Hepatocyte (in vitro differentiated cells): ENCODE measurements at places on chromosomes 6 and 20. TPM values are rescaled to one million over a fixed set of nuclear protein-coding genes. Genes with fewer than 3 reads are reported as not detected.

DNA sequence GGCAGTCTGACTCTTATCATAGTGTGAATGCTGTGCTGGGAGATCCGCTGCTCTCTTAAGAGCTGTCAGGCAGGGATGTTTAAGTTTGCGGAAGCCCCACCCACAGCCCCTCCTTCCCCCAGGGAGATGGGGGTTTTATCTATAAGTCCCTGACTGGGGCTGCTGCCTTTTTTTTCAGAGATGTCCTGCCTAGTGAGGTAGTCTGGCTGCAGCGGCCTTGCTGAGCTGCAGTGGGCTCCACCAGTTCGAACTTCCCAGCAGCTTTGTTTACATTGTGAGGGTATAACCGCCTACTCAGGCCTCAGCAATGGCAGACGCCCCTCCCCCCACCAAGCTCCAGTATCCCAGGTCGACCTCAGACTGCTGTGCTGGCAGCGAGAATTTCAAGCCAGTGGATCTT, 75.7 kb upstream of the UST start:
- no peak overlapping the region for H3K27ac ChIP-seq
- no peak overlapping the region for H3K4me3 ChIP-seq
- no peaks in the 10 kb centered on the region for H3K36me3 ChIP-seq
- no peaks in the 10 kb centered on the region for H3K4me1 ChIP-seq
- H3K27me3 ChIP-seq, result no peaks in the 10 kb centered on the region

DNA sequence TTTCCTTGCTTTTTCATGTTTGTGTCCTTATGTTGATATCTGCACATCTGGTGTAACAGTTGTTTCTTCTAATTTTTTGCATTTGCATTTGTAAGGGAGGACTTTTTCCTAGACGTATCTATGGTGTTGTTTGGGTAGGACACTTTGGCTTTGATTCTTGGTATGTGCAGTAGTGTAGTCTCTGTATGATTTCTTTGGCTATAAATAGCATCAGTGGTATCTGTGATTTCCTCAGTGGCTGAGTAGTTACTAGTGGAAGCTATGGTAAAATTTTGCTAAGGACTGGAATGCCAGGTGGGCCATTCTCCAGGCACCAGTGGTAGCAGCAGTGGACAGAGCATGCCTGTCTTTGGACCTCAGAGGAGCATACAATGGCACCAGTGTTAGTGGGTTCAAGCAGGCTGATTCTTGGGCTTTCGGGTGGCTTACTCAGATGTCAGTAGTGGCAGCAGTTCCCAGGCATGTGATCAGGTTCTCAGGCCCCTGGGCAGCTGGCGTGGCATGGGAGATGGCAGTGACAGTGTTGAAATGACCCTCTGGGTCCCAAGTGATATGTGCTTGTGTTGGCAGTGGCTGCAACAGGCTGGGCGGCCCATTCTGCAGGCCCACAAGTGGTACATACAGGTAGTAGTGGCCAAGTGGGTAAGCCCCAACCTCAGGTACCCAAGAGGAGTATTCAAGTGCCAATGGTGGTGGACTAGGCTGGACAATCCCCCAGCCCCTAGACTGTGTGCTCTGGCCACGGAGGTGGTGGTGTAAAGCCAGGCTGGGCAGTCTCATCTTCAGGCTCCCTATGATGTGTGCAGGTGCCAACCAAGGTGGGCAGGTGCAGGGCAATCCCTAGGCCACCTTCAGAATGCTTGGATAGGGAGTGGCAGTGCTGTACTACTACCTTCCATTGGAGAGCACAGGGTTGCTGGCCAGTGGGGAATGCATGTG, 54.5 kb downstream of the PLCG1 start:
- H3K4me3 ChIP-seq, result no peak overlapping the region
- no peak overlapping the region for H3K27ac ChIP-seq
- no peaks in the 10 kb centered on the region for H3K27me3 ChIP-seq
- no peak for DNase-seq
- no peaks in the 10 kb centered on the region for H3K4me1 ChIP-seq

Gene PSORS1C2
- total RNA-seq, result not detected in 2 replicates

Gene CDS2
- total RNA-seq, result 27.0 and 32.3 TPM in 2 replicates

Gene DDX43
- not detected in 2 replicates for total RNA-seq

DNA sequence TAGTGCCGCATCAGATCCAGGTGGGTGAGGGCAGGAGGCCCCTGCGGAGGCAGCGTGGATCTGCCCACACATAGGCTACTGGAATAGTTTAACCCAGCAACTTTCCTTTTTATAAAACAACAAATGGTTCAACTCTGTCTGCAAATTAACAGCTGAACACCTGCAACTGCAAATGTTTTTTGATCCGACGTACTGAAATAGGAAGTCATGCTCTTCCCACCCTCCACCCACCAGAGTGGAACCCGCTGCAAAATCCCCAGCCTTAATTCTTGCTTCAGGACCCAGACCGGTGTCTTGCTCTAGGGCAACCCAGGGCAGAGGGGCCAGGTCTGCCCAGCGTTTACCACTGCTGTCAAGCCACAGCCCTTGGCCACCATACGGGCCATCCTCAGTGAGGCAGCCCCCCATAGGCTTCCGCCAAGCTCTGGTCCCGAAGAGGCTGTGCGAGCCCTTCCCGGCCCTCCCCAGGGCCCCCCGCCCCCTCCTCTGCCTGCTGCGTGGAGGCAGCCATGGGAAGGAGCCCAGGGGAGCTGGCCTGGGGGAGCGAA, 334.3 kb downstream of the ZFAND3 start:
- H3K4me1 ChIP-seq, result no peaks in the 10 kb centered on the region
- no peaks in the 10 kb centered on the region for H3K36me3 ChIP-seq
- DNase-seq, result no peak
- H3K4me3 ChIP-seq, result no peak overlapping the region

GRCh38 chr6:56851541-56852259, 103.2 kb upstream of the BEND6 start:
- no peaks in the 10 kb centered on the region for H3K4me1 ChIP-seq
- H3K27ac ChIP-seq, result peak overlapping the region; percentile 72
- H3K36me3 ChIP-seq, result no peaks in the 10 kb centered on the region
- peak overlapping the region; percentile 32 for H3K4me3 ChIP-seq
- H3K27me3 ChIP-seq, result no peaks in the 10 kb centered on the region

DNA sequence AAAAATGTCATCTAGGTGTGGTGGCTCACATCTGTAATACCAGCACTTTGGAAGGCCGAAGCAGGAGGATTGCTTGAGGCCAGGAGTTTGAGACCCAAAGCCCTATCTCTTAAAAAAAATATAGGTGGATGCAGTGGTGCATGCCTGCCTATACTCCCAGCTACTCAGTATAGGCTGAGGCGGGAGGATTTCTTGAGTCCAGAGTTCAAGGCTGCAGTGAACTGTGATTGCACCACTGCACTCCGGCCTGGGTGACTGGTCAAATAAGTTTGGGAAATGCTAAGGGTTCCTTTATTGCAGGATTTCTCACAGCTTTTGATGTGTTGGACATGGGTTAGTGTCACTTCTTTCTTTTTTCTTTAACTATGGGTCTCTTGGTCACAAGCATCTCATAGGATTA, 261.3 kb downstream of the PLCB1 start:
- no peak overlapping the region for H3K27ac ChIP-seq
- H3K27me3 ChIP-seq, result no peaks in the 10 kb centered on the region
- no peaks in the 10 kb centered on the region for H3K36me3 ChIP-seq
- H3K4me3 ChIP-seq, result no peak overlapping the region
- no peak for DNase-seq

Gene BMP2
- total RNA-seq, result 60.9 and 72.0 TPM in 2 replicates

DNA sequence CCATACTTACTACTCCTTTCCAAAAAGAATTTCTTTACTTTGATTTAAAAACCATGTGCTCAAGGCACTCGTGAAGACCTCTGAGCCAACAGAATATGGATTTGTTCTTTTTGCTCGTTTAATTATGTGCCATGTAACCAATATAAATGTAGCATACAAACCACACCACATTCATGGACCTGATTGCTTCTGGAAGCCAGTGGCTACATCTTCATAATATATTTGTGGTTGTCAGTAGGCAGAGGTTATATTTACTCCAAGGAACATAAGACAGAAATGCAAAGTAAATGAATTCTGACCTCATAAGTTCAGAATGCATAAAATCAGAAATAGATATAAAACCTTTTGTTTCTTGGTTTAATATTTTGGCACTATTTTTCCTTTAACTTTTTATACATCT, 373.0 kb downstream of the HDGFL1 start:
- H3K36me3 ChIP-seq, result no peaks in the 10 kb centered on the region
- no peaks in the 10 kb centered on the region for H3K4me1 ChIP-seq
- no peaks in the 10 kb centered on the region for H3K27me3 ChIP-seq
- no peak overlapping the region for H3K4me3 ChIP-seq
- DNase-seq, result no peak
